ENCODE measurements at places on chromosomes 5 and 9. TPM values are rescaled to one million over a fixed set of nuclear protein-coding genes. Genes with fewer than 3 reads are reported as not detected.

PCDHA3 gene
- total RNA-seq, result not detected

FGFR4 gene
- total RNA-seq, result 1.4 TPM

SLC36A2 gene
- total RNA-seq, result not detected

GLRA1 gene
- not detected for total RNA-seq

FAM169A gene
- total RNA-seq, result 3.5 TPM

CAMK2A gene
- total RNA-seq, result not detected

SLC6A7 gene
- total RNA-seq, result not detected

CDH6 gene
- not detected for total RNA-seq

HAPLN1 gene
- not detected for total RNA-seq

DNAI1 gene
- total RNA-seq, result not detected

STOM gene
- 51.7 TPM for total RNA-seq

FOXD4 gene
- total RNA-seq, result 0.22 TPM

ADAMTSL2 gene
- not detected for total RNA-seq

SOX30 gene
- total RNA-seq, result 0.29 TPM

PDE6A gene
- not detected for total RNA-seq

FST gene
- 0.31 TPM for total RNA-seq

ZDHHC11B gene
- total RNA-seq, result not detected

BTNL3 gene
- not detected for total RNA-seq

TMEM161B gene
- 28.4 TPM for total RNA-seq

CCDC192 gene
- total RNA-seq, result not detected

BTNL9 gene
- not detected for total RNA-seq

ANKS6 gene
- total RNA-seq, result 10.6 TPM

PCDHB10 gene
- not detected for total RNA-seq

PCDHB15 gene
- not detected for total RNA-seq

PCDHA1 gene
- not detected for total RNA-seq

RMRP gene
- total RNA-seq, result 5,787 TPM

HEMGN gene
- 0.24 TPM for total RNA-seq

MRPL36 gene
- total RNA-seq, result 118 TPM

DCAF12 gene
- total RNA-seq, result 49.7 TPM

PKD2L2 gene
- not detected for total RNA-seq

PPP1R26 gene
- 1.2 TPM for total RNA-seq

TAF11L5 gene
- total RNA-seq, result not detected

SLC4A9 gene
- not detected for total RNA-seq

GPR151 gene
- total RNA-seq, result not detected

TMEM215 gene
- not detected for total RNA-seq
